ENCODE measurements at places on chromosomes 4 and X.
A peak's percentile ranks its signal among the peaks of the same experiment; 100 is the strongest.

DNA sequence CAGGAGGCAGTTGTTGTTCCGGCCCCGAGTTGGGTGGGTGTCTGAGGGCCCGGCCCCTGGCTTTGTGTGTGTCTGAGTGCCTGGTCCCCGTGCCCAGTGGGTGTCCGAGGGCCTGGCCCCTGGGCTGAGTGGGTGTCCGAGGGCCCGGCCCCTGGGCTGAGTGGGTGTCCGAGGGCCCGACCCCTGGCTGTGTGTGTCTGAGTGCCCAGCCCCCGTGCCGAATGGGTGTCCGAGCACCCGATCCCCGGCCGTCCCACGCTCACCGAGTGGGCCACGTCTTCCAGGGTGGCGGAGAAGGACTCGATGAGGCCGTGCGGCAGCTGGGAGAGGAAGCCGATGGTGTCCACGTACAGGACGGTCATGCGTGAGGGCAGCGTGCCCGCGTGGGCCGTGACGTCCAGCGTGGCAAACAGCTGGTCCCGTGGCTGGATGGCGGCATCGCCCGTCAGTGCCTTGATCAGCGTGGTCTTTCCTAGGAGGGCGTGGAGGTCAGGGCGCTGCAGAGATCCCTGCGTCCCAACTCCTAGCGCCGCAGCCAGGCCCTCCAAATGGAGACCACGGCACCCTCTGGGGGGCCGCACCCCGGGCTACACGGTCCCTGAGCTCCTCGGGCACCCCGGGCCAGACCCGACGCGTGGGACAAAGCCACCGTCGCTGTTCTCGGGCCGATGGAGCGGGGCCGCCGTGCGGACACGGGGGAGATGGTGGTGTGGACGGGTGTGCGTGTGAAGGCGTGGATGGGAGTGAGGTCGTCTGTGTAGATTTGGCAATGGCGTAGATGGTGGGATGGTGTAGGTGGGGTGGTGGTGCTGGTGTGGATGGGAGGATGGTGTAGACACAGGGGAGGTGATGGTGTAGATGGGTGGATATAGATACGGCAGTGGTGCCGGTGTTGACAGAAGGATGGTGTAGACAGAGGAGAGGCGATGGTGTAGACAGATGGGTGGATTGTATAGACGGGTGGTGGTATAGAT, 7.2 kb downstream of the GTPBP6 start:
- DNase-seq = no peak
- H3K27me3 ChIP-seq = no peaks in the 10 kb centered on the region
- H3K4me1 ChIP-seq = no peaks in the 10 kb centered on the region

DNA sequence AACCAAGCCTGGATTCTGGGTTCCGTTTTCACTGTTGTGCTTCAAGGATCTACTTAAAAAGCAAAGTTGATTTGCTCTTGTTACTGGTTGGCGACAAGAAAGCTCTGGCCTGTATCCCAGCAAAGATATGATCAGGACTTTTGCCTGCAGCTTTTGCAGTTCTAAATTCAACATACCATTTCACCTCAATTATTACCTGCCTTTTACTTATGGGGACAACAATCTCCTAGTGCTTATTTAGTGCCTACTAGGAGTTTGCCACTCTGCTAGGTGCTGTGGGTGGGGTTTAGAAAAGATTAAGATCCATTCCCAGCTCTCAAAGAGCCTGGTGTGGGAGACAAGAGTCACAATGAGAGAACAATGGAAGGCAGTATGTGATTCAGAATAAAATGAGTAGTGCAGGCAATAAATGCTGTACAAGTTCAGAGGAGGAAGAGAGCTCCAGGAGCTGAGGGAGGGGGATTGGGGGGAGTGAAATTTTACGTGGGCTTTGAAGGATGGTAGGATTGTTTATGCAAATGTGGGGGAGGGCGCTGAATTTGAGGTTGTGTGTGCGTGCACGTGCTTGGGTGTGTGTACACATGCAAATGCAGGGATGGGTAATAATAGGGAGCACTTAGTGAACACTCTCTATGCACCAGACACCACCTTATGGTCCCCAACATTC, 5.0 kb upstream of the TMEM164 start:
- H3K27me3 ChIP-seq = no peaks in the 10 kb centered on the region
- H3K27ac ChIP-seq = no peak overlapping the region
- H3K36me3 ChIP-seq = no peaks in the 10 kb centered on the region
- DNase-seq = no peak

DNA sequence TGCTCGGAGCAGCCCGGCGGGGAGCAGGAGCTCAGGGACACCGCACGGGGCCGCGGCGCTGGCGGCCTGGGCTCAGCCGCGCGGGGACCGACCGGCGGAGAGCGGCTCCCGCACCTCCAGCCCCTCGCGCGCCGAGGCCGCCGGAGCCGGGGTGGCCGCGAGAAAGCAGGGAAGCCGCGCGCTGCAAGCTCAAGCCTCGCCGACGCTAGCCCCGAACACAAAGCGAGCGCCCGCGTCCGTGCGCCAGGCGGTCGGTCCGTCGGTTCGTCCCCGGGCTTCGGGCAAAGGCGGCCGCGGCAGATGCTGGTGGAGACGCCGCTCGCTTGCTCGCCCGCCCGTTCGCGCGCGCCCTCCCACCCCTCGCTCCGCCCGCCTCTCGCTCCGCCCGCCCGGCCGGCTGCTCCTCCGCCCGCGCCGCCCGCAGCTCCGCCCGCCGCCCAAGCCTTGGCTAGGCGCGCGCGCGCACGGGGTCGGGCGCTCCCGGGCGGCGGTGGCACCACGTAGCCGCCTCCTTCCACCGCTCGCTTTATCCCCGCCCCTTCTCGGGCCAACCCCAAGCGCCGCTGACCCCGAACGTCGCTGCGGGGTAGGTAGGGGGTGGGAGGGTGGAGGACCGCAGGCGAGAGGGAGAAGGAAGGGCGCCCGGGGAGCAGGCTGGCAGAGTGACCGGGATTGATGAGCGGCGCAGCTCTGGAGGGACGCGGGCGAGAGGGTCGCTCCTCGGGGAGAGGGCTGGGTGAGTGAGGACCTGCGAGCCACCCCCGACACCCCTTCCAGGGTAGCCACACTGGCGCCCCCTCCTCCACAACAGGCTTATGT, at the start of gene TSPAN5:
TSS of gene TSPAN5 (minus strand) at position 325 of the 819 bp plus-strand sequence.
- H3K27me3 ChIP-seq = no peaks in the 10 kb centered on the region
- peak; percentile 85 for DNase-seq
- H3K36me3 ChIP-seq = peaks cover 22% of the 10 kb centered on the region
- peaks cover 73% of the 10 kb centered on the region for H3K4me1 ChIP-seq
- peak within 1 kb of the TSS; percentile 94 for H3K4me3 ChIP-seq
- H3K27ac ChIP-seq = peak within 1 kb of the TSS; percentile 73

DNA sequence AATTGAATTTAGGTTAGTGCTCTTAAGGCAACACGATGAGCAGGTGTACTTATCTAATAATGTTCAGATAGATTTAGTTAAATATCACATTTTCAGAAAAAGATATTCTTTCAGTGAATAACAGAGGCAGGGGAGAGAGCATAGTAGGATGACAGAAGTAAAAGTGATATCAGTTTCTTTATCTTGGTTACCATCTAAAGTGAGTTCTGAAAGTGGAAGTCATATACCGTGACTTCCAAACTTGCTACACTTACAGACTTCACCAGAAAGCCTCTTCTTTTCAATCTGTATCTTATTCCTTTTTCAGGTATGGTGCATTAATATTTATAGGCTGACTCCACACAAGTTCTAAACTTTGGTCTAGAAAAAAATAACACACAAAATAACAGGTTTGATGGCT, 124.9 kb downstream of the POU4F2 start:
- H3K4me1 ChIP-seq = no peaks in the 10 kb centered on the region
- H3K4me3 ChIP-seq = no peak overlapping the region
- H3K27ac ChIP-seq = no peak overlapping the region
- H3K27me3 ChIP-seq = peaks cover 3% of the 10 kb centered on the region

DNA sequence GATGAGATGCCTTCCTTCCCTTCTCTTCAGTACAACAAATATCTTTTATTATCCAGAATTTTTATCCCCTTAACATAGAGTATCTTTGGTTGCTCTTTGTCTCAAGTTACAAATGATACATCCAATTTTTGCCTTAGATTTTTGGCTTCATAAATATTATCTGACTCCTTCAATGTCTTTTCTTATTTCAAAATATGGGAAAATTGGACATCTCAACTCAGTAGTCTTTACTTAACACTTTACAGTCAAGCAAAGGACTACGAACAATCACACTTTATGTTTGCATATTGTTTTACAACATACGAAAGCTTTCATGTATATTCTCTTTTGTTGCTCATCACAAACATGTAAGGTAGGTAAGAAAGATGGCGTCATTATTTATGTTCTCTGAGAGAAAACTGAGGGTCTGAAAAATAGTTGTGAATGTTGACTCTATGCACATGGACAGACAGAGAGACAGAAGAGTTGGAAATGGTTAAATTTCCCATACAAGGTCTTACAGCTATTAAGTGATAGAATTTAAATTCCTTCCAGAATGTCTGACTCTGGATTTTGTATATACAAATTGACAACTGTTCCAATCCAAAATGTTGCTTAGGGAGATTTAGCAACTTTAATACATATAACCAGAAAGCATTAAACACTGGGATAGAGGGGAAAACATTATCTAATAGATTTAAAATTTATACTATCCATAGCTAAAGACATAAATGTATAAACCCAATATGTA, 29.4 kb downstream of the DCHS2 start:
- H3K27ac ChIP-seq = no peak overlapping the region
- H3K4me3 ChIP-seq = no peak overlapping the region
- no peaks in the 10 kb centered on the region for H3K4me1 ChIP-seq
- H3K27me3 ChIP-seq = peaks cover 16% of the 10 kb centered on the region
- no peak for DNase-seq

GRCh38 chrX:108001218-108001814, 19.1 kb upstream of the TEX13B start:
- H3K4me3 ChIP-seq = no peak overlapping the region
- no peaks in the 10 kb centered on the region for H3K27me3 ChIP-seq
- peaks cover 3% of the 10 kb centered on the region for H3K4me1 ChIP-seq
- DNase-seq = no peak

DNA sequence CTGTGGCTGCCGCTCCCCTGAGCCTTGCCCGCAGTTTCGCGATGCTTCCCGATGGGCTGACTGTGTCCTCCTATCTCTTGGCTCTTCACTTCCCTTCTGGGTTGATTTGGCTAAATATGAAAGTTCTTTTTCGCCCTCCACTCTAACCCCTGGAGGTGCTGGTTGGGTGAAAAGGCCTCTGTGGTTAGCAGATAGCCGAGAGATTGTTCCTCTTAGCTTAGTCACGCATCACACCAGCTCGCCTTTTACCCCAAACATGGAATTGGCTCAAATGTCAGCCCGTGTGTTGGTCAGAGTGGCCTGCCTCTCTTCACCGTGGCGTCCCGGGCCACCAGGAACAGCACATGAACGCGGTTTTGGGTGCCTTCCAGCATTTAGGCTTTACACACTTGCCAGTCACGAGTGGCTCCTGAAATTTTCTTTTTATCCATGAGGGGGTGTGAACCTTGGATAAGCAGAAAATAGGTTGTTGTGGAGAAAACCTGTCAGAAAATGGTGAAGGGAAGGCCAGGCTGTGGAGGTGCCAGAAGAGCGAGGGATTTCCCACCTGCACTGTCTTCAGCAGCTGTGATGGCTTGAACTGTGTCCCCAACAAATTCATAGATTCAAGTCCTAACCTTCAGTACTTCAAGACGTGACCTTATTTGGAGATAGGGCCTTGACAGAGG, 8.9 kb downstream of the CLCN4 start:
- no peak overlapping the region for H3K4me3 ChIP-seq
- peaks cover 8% of the 10 kb centered on the region for H3K27me3 ChIP-seq
- no peaks in the 10 kb centered on the region for H3K36me3 ChIP-seq
- DNase-seq = no peak

GRCh38 chrX:116321711-116322110, 114.7 kb upstream of the SLC6A14 start:
- no peak overlapping the region for H3K4me3 ChIP-seq
- H3K36me3 ChIP-seq = no peaks in the 10 kb centered on the region
- no peaks in the 10 kb centered on the region for H3K4me1 ChIP-seq

- no peak overlapping the region for H3K27ac ChIP-seq
- H3K36me3 ChIP-seq = peaks cover 16% of the 10 kb centered on the region
- H3K4me3 ChIP-seq = no peak overlapping the region
- H3K4me1 ChIP-seq = peaks cover 23% of the 10 kb centered on the region
- DNase-seq = no peak
These were observed 40.2 kb downstream of the VSIG4 start for GRCh38 chrX:65999563-66000148.

- peaks cover 21% of the 10 kb centered on the region for H3K27me3 ChIP-seq
- no peaks in the 10 kb centered on the region for H3K4me1 ChIP-seq
- H3K27ac ChIP-seq = no peak overlapping the region
- peak; percentile 47 for DNase-seq
- no peaks in the 10 kb centered on the region for H3K36me3 ChIP-seq
These were observed 9.0 kb upstream of the SLC25A14 start for GRCh38 chrX:130330706-130331105.

- no peak for DNase-seq
- H3K4me3 ChIP-seq = no peak overlapping the region
- H3K4me1 ChIP-seq = no peaks in the 10 kb centered on the region
- H3K27me3 ChIP-seq = peaks cover 3% of the 10 kb centered on the region
- H3K27ac ChIP-seq = no peak overlapping the region
- no peaks in the 10 kb centered on the region for H3K36me3 ChIP-seq
These were observed 35.4 kb upstream of the YTHDC1 start for GRCh38 chr4:68385267-68385666.

DNA sequence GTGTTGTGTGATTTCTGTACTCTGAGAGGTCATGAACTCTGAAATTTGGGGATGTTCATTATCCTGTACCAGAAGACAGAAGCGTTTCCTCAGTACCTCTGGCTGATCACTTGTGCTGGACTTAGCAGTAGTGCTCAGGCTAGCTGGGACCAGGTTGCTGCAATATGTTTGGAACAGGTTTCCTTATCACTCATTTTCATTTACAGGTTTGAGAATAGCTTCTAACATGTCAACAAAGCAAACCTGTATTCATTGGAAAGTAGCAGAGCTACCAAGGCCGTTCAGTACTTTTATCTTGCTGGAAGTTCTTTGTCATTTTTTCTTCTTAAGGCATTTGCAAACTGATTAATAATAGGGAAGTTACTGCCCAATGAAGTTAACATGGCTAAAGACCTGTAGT, 242.9 kb upstream of the ANKRD50 start:
- H3K27ac ChIP-seq = no peak overlapping the region
- no peak for DNase-seq
- H3K27me3 ChIP-seq = no peaks in the 10 kb centered on the region
- H3K4me1 ChIP-seq = no peaks in the 10 kb centered on the region
- H3K36me3 ChIP-seq = no peaks in the 10 kb centered on the region

DNA sequence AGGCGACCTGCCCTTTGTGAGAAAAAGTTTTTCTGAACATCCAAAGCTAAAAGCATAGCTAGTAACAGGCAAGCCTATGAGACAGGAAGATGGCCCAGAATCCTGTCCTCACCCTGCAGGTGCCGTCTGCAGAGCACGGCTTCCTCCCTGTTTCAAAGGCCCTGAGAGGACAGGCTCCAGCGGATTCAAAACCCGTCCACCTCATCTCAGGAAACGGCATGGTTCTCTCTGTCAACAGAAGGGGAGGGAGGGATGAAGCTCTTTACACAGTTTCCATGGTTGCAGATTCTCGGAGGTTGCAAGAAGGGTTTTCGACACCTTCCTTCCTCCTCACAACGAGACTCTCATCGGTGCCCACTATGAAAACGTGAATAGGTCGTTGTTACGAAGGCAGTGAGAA, 8.3 kb downstream of the PPP2R3B start:
- H3K27me3 ChIP-seq = peaks cover 18% of the 10 kb centered on the region
- peaks cover 13% of the 10 kb centered on the region for H3K4me1 ChIP-seq
- H3K27ac ChIP-seq = no peak overlapping the region
- no peak overlapping the region for H3K4me3 ChIP-seq
- DNase-seq = no peak

- peaks cover 43% of the 10 kb centered on the region for H3K4me1 ChIP-seq
- H3K27ac ChIP-seq = peak overlapping the region; percentile 40
- no peaks in the 10 kb centered on the region for H3K27me3 ChIP-seq
- DNase-seq = no peak
- no peak overlapping the region for H3K4me3 ChIP-seq
- H3K36me3 ChIP-seq = peaks cover 2% of the 10 kb centered on the region
These were observed 2.7 kb upstream of the PYURF start for GRCh38 chr4:88526221-88526815.

Data from activated CD8-positive, alpha-beta memory T cell treated with anti-CD3 and anti-CD28 coated beads, Interleukin-2, amount 10 ng/mL, durations not matched to agents 7 days and 5 days (primary cell).